ENCODE measurements at places on chromosomes 3 and 15.

- peak; percentile 51 for DNase-seq
Observed at GRCh38 chr3:146493221-146493620, 23.9 kb upstream of the PLSCR2 start.

DNA sequence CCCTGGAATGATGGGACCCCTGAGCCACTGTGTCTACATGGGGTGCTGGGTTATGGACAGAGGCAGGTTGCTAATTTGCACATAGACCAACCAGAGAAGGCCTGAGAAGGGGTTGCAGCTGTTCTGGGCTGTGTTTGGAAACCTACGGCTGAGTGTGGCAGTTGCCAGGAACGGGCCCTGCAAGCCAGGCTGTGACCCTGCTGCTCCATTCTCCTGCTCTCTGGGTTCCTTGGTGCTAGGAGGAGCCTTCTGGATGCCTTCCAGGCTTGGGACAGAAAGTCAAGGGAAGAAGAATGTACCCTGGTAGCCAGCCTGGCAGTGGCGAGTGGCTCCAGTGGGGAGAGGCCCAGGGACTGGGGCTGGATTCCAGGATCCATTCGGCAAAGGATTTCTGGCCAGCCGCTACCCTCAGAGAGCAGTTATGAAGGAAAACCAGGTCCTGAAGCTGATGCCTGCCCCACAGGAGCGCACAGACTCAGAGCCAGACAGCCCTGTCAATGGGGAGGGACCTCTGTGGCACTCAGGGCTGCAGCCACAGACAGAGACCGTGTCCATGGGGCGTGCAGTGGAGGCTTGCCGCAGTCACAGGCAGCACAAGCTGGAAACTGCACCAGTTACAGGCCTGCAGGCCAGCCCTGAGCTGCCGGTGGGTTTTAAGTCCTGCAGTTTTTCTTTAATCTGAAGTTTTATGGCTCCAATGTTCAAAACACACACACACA, 55.1 kb upstream of the ACAD9 start:
- no peak for DNase-seq

- no peak for DNase-seq
Observed at GRCh38 chr3:13266005-13266404, 154.1 kb downstream of the NUP210 start.

- DNase-seq = no peak
Observed at GRCh38 chr15:37107071-37107743, 6.9 kb upstream of the MEIS2 start.

DNA sequence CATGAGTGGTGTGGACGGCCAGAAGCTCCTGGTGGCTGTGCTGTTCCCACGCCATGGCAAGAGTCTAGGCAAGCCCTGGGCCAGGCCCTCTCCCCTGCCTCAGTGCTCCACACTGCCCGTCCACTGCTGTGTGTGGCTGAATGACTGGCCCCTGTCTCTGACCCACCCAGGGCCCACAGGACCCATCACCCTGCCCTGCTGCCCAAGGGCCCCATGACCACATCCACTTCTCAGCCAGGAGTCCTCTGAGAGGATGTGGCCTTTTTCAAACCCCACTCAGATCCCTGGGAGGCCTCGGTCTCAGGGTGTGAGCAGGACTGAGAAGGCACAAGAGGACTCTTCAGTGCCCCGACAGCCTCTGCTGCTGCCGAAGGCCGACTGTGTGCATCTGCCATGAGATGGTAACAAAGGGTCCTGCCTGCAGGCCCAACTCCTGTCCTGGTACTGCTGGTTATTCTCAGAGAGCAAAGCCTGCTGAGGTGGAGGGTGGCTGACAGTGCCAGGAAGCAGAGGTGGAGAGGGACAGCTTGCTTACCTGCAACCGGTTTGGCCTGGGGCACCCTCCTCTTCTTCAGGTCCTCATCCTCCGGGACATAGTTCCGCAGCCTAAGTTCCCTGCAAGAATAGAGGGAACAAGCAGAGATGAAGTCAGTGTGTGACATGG, 47.5 kb downstream of the PTH1R start:
- no peak for DNase-seq
